ENCODE measurements at places on chromosomes 2 and 18.
A peak's percentile ranks its signal among the peaks of the same experiment; 100 is the strongest.

GRCh38 chr2:170525566-170525900 lies 189.6 kb upstream of the SP5 start:
- DNase-seq = no peak

DNA sequence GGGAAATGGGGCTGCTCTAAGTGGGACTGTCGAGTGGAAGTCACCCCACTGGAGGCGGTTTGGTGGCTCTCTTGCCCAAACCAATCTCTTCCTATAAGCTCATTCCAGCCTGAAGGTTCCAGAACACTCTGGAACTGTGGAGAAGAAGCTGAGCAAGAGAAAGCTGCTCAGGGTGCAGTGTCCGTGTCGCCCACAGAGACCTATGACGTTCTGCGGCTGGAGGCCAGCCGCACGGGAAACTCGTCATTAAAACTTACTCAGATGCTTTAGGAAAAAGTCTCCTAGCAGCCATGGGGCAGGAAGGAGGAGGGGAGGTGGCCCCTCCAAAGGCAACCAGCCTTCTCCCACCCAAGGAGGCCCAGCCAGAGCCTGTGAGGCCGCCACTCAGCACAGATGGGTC lies 41.7 kb downstream of the ADCY3 start:
- no peak for DNase-seq

DNA sequence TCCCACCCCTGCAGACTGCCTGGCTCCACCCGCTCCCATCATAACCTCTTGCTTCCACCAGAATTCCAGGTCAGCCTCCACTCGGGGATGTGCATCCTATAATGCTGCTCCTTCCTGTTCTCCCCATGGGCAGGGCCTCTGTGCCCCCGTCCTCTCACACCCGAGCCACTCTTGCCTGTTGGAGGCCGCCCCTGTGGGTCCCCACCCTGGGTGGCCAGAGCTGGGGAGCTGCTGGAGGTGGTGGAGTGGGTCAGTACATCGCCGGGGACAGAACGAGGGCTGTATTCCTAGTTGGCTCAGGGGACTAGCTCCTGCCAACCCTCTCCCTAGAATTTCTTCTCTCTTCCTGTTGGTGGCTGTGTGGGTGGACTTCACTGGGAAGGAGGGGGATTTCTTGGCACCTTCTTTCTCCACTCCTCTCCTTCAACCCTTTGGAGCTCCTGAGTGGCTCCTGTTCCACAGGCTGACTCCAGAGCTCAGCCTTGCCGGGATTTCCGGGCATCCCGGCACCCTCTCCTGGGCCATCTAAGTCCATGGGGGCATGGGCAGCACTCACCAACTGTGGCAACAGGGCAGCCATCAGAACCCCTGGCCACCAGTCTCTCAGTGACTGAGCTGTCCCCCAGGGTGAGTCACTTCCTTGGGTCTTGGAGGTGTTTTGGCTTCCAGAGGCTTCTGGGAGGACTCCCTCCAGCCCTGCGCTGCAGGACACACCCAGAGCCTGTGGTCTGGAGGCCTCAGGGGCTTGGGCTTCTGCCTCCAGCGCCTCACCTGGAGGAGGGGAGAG lies 88.2 kb upstream of the MCFD2 start:
- DNase-seq = no peak

GRCh38 chr2:118633371-118634018 lies 214.0 kb downstream of the EN1 start:
- DNase-seq = no peak

DNA sequence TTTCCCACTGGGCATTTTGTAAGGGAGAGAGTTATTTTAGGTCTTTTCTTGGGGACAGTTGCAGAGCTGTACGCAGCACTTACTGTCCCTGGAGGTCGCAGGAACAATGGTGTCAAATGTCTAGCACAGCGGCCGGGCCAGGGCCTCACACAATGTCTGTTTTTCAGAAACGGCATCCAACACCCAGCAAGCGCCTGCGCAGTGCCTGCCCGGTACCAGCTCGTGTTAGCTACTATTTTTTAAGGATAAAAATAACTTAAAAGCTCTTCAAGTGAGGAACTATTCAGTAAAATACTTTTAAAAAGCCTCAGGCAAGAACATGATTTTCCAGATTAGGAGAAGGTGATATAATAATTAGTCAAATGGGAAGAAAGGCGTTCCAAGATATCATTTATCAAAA lies 90.0 kb downstream of the MBP start:
- no peak for DNase-seq

- no peak for DNase-seq
These were observed 72.4 kb downstream of the TGOLN2 start for GRCh38 chr2:85255456-85255812.

DNA sequence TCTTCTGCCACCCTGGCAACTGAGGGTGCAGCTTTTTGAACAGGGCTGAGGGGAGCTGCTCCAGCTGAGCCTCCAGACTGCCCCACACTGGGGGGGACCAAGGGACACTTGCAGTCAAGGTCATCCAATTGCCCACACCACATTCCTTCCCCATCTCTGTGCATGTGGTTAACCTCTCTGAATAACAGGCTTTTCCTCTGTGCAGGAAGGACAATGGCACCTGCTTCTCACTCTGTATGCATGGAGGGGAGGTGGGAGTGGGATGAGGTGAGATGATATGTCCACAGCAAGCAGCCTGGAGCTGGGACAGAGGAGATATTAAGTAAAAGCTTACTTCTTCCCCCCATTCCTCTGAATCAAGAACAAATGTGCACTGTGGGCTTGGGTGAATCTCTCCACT lies 39.1 kb upstream of the TEX51 start:
- DNase-seq = no peak

- DNase-seq = no peak
These were observed 124.5 kb downstream of the AQP4 start for GRCh38 chr18:26741048-26741447.

- peak; percentile 16 for DNase-seq
These were observed 123.1 kb downstream of the PRPF40A start for GRCh38 chr2:152594022-152594766.

- no peak for DNase-seq
These were observed 139.4 kb downstream of the NCK2 start for GRCh38 chr2:105883911-105884694.

DNA sequence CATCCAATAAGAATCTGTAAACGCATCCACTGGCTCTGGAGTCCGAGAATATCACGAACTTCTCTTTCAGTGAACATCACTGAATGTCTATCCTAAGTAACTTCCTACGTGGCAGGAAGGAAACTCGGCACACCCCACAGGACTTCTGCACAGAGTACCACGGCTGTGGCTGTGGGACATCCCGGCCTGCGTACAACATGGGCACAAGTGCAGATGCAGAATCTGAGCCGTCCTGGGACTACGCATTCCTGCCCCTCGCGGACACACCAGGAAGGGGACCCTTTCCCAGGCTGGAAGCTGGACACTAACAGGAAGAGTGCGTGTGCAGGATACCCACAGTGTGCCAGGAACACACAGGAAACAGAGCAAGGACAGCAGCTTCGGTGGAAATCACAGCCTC lies 60.6 kb downstream of the ZNF516 start:
- no peak for DNase-seq

- no peak for DNase-seq
These were observed 344.9 kb downstream of the CYRIA start for GRCh38 chr2:16320716-16321115.

DNA sequence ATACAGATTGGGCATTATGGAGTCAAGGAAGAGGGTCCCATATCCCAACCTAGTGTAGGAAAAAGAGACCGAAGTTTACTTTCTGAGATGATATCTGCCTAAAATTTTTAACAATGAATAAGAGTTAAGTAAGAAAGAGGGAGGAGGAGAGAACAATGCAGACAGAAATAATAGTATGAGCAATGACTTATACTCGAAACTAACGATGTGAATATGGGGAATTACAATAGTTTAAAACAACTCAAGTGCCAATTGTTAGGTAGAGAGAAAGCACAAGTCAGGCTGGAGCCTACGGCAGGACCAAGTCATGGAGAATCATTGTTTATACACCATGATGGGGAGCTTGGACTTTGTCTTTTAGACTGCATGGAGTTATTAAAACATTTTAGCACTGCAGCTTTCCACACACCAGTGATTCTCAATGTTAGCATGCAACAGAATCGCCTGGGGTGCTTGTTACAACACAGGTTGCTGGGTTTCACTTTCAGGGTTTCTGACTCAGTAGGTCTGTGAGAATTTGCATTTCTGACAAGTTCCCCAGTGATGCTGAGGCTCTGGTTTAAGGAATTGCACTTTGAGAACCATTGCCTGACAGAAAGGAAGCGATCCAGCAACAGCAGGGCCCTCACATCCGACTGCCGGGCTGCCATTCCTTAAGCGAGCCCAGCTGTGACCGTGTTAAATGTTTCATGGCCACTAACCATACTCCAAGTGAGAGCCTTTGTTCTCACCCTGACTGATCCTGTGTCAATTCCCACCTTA lies 511.2 kb downstream of the DCDC2C start:
- no peak for DNase-seq

GRCh38 chr18:2096551-2096950 lies 474.8 kb downstream of the METTL4 start:
- no peak for DNase-seq

GRCh38 chr18:79523206-79523735 lies 127.5 kb downstream of the NFATC1 start:
- DNase-seq = peak; percentile 84

DNA sequence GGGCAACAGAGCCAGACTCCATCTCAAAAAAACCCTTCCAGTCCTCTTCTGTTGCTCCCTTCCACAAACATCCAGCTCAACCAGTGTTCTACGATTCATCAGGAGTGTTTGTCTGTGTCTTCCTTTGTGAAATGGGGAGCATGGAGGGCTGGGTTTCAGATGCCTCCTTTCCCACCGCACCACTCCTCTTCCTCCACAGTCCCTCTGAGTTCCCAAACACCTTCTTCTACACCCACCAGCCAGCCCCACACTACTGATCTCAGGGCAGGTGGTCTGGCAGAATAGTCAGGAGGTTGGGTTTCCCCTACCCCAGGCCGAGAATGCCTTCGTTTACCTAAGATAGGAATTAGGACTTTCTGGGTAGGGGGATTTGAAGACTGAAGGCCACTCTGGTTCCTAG lies 36.9 kb downstream of the NGEF start:
- DNase-seq = no peak

GRCh38 chr2:48306409-48307284 lies 223.3 kb upstream of the STON1 start:
- DNase-seq = no peak

- peak; percentile 51 for DNase-seq
These were observed 720 bp downstream of the LBX2 start for GRCh38 chr2:74498500-74499266.

GRCh38 chr18:10232062-10232461 lies 222.4 kb upstream of the APCDD1 start:
- DNase-seq = no peak

- no peak for DNase-seq
These were observed 84.7 kb downstream of the EPAS1 start for GRCh38 chr2:46381871-46382270.

- DNase-seq = no peak
These were observed 110.2 kb upstream of the RBBP8 start for GRCh38 chr18:22822841-22823508.

- DNase-seq = no peak
These were observed 478.8 kb downstream of the PLCL1 start for GRCh38 chr2:198283146-198283545.

- DNase-seq = no peak
These were observed 279.4 kb downstream of the EIPR1 start for GRCh38 chr2:3098231-3098630.

DNA sequence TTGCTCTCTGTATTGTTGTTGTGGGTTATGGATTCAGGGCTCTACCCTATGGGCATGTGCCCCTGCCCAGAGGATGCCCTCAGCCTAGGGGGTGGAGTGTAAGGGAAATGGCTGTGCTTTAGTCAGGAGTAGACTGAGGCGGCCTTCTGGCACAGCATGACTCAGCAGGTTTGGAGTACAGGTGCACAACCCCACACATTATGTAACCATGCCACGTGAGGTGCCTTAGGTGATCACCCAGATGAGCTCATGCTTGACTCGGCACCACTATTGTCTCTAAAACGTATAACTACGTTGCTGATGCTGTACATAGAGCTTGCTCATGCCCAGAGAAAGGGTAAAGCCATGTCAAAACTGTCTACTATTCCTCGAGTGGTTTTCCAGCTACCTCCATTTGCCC lies 48.3 kb upstream of the ZC3H15 start:
- DNase-seq = no peak

GRCh38 chr2:120013597-120014223 lies 833 bp downstream of the EPB41L5 start:
- no peak for DNase-seq

DNA sequence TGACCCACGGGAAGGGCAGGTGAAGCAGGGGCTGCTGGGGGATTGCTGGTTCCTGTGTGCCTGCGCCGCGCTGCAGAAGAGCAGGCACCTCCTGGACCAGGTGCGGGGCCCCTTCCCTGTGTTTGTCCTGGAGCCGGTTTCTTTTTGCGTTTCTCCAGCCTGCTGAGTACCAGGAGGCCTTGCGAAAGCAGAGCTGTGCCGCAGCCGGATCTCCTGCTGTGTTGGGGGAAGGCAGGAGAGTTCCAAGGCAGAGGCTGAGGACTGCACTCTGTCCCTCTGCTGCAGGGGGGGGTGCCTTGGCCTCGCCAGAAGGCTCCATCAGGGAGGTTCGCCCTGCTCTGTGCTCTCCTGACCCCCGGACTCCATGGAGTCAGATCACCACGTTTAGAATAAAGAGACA lies 2.8 kb downstream of the CAPN10 start:
- no peak for DNase-seq

DNA sequence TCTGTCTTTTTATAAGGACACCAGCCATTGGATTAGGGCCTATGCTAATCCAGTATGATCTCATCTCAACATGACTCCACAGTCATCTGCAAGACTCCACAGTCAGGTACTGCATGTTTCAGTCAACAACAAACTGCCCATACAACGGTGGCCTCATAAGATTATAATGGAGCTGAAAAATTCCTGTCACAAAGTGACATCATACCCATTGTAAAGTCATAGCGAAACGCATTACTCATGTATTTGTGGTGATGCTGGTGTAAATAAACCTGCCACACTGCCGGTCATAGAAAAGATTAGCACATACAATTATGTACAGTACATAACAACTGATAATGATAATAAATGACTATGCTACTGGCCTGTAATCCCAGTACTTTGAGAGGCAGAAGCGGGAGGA lies 102.2 kb downstream of the TEX51 start:
- DNase-seq = no peak

- no peak for DNase-seq
These were observed 5.5 kb upstream of the TEX51 start for GRCh38 chr2:126893153-126893552.

- no peak for DNase-seq
These were observed 82.1 kb downstream of the HS1BP3 start for GRCh38 chr2:20568501-20569463.

DNA sequence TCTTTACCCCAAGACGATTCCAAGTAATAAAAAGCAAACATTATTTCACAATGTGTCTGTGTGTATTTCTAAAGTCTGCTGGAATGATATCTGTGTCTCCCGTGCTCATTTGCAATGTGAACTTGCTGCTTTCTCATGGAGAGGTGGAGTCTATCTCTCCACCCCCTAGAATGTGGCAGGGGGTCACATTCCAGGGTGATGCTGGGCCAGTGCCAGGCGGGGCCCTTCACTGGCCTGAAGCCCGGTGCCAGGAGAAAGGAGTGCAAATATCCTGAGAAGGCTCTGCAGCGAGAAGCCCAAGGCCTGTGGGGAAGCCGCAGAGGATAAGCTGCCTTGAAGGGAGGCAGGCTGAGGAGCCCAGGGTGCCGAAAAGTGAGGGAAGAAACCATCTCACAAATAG lies 26.8 kb upstream of the LDLRAD4 start:
- DNase-seq = no peak
